ENCODE measurements at places on chromosomes 16 and 17. TPM values are rescaled to one million over a fixed set of nuclear protein-coding genes. Genes with fewer than 3 reads are reported as not detected.

CCL17 gene
- total RNA-seq = not detected

CTRL gene
- 0.52 TPM for total RNA-seq

KRTAP1-5 gene
- not detected for total RNA-seq

NHERF2 gene
- total RNA-seq = 8.5 TPM

HBZ gene
- not detected for total RNA-seq

SRP68 gene
- 80.8 TPM for total RNA-seq

CMTM2 gene
- not detected for total RNA-seq

RCVRN gene
- not detected for total RNA-seq

ZNF750 gene
- not detected for total RNA-seq

ITGAL gene
- not detected for total RNA-seq

KDM8 gene
- total RNA-seq = 4.1 TPM

KRTAP9-2 gene
- total RNA-seq = not detected

PRSS21 gene
- total RNA-seq = 16.4 TPM

GAST gene
- total RNA-seq = not detected

RUSF1 gene
- 88.8 TPM for total RNA-seq

PRRT2 gene
- total RNA-seq = 0.96 TPM

CCL2 gene
- total RNA-seq = 1.0 TPM

HES7 gene
- total RNA-seq = 5.9 TPM

PGS1 gene
- 25.7 TPM for total RNA-seq

DNAH9 gene
- total RNA-seq = 0.44 TPM

All from MCF 10A (cell line).